ENCODE measurements at places on chromosomes 3 and 15.
A peak's percentile ranks its signal among the peaks of the same experiment; 100 is the strongest.

DNA sequence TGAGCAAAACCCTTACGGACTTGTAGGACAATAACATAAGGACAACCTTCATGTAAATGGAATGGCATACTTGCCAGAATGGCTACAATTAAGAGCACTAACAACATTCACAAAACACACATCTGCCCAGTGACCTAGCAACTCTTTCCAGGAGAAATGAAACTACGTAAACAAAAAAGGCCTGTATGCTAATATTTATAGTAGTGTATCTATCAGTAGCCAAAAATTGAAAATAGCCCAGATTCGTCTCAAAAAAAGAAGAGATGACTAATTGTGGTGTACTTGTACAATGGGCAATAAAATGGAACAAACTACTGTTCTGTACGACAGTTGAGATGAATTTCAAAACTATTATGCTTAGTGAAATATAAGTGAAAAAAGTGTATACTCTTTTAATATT is 38.4 kb downstream of the CMC1 start:
- no peak for DNase-seq

GRCh38 chr3:66598168-66598567 is 97.3 kb upstream of the LRIG1 start:
- peak; percentile 92 for DNase-seq

GRCh38 chr3:46112296-46112695 is 85.0 kb upstream of the XCR1 start:
- DNase-seq = no peak

GRCh38 chr3:112446343-112446742 is 52.9 kb downstream of the BTLA start:
- DNase-seq = peak; percentile 55

DNA sequence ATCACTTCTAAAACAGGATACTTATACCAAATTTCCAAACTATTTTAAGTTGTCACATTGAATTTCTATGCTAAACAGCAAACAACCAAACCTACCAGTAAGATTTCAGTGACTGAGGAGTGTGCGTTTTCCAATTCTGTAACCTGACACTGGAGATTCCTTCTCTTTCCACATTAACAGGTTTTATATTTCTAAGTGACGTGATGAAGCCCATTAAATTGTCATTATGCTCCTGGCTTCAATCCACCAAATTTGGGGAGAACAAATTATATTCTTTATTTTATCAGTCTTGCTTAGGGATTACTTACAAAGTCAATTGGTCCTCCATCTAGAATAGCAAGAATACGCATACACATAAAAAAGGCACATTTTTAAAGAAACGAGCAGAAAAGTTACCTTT is 764.8 kb upstream of the NR2F2 start:
- DNase-seq = no peak

All from fibroblast of skin of abdomen (primary cell).